ENCODE measurements at places on chromosomes 3 and 15.

- DNase-seq: no peak
These were observed 70.9 kb downstream of the MYO9A start for GRCh38 chr15:72047020-72047419.

DNA sequence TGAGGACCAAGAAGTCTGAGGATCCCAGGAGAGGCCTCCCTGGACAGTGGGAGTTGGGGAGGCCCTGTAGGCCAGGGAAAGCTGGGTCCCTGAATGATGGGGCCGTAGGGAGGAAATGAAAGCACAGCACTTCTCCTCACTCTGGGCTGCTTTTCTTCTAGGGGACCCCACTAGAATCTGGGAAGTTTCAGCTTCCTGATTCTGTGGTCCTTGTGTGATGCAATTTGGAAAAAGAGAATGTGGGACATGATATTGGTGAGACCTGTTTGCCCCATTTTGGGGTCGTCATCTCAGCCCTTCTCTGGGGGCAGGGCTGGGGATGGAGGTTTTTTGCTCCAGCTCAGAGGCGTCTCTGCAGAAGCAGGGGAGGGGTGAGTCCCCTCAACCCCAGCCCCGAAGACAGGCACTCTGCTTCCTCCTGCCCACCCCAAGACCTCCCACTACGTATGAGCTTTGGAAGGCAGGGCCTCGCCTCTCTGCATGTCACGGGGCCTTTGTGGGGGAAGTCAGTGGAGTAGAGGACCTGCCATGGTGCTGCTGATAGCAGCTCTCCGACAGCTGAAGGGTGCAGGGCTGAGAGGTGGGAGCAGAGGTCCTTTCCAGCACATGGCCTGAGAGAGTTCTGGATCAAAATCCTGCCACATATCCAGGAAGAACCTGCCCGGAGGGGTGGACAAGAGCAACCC, 1.5 kb upstream of the SNX22 start:
- no peak for DNase-seq

DNA sequence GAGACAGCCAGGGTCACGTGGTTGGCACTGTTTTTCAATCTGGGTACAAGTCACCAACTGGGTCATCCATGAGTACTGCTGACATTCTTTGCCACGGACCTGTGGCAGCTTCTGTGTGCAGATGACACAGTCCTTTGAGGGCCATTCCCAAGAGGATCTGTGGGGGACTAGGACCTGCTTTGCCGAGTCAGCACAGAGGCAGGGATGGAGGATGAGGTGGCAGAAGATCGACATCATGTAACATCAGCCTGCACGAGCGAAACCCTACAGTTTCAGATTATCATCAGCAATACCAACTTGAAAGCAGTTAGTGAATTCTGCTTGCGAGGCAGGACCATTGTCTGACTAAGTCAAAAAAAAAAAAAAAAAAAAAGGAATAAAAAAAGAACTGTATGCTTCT, 227.7 kb downstream of the FOXP1 start:
- no peak for DNase-seq

DNA sequence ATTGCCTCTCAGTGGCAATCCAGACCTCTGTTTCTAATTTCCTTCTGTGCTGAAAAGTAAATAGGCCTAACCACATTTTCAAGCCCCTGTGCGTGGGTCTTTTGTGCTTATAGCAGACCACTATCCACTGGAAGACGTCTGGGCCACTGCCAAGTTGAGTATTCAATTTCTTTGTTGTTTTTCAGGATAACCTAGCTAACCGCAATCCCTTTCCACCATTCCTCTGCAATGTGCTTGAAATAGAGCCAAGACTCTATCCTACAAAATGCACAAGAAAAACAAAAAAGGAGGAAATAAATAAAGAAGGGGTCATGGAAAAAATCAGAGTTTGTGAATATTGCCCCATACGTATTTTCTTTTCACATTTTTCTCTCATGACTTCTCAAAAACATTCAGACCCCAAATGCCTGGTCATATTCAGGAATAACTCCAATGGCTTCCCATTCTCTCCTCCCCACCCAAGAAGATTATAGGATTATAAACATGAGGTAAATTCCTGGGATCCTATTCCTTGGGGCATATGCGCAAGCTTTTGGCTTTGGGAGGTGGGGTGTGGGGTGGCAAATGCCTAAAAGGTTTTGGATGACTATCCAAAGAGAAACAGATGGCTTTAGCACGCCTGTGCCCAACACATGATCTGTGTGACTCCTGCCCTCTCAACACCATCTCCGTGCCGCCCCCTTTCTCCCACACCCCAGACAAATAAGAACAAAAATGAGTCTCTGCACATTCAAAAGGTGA, 217.9 kb upstream of the THBS1 start:
- no peak for DNase-seq

- no peak for DNase-seq
These were observed 73.8 kb downstream of the ABTB1 start for GRCh38 chr3:127746400-127747057.

GRCh38 chr3:4313606-4314293, 10.6 kb downstream of the SETMAR start:
- no peak for DNase-seq

- DNase-seq: no peak
These were observed 23.5 kb downstream of the PLCL2 start for GRCh38 chr3:16908016-16908807.

DNA sequence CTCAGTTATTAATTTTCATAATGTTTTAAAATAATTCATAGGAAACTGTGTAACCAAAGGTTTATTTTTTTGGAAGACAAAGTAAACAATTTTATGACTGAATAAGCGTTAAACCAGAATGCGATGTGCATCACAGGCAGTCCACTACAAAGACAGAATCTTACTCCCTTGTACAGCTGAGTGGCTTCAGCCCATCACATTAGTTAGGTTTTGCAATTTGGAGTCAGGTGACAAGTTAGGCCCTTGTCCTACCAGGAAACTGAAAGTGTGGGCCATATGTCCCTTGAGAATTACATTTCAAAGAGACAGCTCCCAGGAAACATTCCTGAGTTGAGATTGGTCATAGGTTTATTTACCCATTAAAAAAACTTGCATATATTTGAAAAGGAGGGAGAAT, 156.3 kb downstream of the MEX3B start:
- no peak for DNase-seq

DNA sequence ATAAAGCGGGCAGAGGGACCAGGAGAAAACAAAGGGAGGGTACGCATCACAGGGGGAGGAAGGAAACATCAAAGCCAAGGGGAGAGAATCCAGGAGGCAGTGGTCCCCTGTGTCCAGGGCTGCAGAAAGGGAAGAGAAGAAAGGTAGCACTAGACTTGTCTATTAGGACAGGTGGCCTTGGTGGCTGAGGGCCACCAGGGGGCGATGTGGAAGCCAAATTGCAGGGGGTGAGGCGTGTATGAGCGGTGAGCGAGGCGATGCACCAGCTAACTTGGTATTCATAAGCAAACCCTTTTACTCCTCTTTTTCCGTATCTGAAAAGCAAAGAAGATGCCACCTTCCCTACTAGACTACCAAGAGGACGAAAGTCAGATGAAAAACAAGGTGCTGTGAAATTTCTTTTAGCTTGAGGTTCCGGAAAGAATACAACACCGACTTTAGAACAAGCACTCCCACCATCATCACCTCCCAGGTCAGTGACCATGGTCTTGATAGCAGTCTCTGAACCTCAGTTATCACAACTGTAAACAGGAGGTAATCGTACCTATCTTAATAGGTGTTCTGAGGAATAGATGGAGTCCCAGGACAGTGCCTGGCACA, 654.4 kb upstream of the ADAMTS9 start:
- DNase-seq: no peak

DNA sequence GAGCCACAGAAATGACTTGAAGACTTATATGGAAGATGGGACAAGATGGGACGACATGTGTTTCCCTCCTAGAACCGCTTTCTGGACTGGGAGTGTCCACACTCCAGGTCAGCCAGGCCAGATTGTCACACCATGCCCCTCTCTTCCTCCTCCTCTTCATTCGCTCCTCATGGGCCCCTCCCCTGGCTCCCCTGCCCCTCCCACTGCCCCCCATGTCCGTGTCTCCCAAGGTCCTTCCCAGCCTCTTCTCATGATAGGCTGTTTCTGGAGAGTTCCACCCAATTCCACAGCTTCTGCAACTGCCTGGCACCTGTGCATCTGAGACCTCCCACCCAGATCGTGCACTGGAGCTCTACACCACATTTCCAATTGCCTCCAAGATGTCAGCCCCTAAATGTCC, 6.6 kb downstream of the MYO5C start:
- no peak for DNase-seq

DNA sequence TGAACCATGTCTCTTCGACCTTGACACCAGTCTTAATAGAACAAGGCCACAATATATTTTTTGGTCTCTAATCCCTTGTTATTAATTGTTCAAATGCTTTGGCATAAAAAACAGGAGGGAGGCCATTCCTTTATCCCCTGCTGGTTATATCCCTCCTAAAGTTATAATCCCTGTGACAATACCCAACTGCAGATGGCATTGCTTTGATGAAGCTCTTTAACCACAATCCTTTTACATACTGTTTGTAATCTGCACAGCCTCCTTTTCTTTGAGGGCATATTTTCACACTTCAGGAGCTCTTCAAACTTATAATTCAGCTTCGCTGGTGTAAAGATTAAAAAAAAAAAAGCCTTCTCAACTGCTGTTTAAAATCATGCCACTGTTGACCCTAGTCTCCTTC, 919.0 kb downstream of the EPHA3 start:
- no peak for DNase-seq

GRCh38 chr3:162799910-162800309, 1303.3 kb downstream of the OTOL1 start:
- DNase-seq: no peak

GRCh38 chr15:66997212-66997611, 68.2 kb upstream of the SMAD3 start:
- no peak for DNase-seq

DNA sequence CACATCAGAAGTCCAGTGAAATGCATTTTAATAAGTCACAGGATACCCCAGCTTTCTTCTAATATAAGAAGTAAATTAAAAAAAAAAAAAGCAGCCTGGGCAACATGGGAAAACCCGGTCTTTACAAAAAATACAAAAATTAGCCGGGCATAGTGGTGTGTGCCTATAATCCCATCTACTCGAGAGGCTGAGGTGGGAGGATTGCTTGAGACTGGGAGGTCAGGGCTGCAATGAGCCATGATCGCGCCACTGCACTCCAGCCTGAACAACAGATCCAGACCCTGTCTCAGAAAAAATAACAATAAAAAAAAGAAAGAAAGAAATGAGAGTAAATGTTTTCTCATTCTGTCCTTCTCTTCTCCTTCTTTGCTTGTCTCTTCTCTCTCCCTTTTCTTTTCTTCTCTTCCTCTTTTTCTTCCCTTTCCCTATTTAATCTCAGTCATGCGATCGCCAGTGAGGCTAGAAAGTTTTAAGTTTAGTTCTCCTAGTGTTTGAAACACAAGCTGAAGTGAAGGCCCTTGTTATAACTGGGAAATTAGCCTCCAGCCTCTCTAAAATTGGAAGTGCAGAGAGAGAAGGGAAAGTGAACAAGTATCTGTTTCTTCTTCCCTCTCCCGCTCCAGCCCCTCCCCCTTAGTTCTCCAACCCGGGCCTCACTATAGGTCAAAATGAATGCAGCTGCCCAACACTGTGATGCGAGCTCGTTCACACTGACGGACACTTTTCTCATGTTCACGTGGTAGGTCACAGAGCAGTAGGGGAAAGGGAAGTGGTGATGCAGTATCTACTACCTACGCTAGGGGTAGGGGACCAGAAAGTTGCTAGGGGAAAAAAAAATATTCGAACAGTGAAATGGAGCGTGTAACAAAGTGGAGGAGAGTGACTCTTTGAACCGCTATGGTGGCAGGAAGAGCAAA, 23.5 kb upstream of the TSC22D2 start:
- peak; percentile 20 for DNase-seq

- no peak for DNase-seq
These were observed 495.6 kb downstream of the LPP start for GRCh38 chr3:188649521-188649920.

GRCh38 chr3:38455639-38456430, 2.1 kb downstream of the ACVR2B start:
- DNase-seq: no peak

DNA sequence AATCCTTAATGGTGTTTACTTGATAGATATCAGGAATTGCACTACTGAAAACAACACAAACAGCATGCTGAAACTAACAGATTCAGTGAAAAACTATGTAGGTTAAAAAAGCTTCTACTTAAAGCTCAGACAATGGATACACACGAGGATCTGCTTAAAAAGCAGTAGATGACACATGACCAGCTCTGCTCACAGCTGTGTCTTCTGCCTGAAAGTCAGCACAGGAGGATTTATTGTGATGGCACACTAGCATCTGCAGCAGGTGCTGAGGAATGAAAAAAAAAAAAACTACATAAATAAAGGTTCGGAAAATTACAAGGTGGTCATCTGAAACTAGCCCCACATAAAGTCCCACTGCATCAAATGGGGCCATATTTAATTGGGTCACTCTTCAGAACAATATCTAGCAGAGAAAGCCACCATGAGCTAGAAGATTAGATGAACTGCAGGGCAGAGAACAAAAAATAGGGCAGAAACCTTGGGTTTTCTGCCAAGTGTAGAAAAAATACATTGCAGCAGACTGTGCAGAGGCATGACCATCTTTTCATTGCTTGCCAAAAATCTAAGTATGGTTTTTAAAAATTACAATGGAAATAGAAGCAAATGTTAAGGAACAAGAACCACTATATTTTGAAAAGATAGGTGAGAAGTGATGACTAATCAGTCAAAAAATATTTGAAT, 13.2 kb upstream of the GOLM2 start:
- no peak for DNase-seq

DNA sequence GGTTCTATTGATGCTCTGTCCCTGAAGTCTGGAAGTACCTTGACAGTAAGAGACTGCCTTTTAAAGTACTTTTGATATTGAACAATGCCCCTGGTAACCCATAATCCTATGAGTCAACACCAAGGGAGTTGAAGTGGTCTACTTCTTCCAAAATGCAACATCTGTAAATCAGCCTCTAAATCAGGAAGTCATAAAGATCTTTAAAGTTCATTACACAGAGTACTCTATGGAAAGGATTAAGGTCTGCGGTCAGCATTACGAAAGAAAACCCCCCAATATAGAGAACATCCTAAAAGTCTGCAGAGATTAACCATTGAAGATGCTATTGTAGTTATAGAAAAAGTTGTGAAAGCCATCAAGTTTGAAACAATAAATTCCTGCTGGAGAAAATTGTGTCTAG, 52.7 kb upstream of the CMC1 start:
- DNase-seq: no peak

- DNase-seq: no peak
These were observed 408.7 kb downstream of the SHQ1 start for GRCh38 chr3:72439321-72440183.

DNA sequence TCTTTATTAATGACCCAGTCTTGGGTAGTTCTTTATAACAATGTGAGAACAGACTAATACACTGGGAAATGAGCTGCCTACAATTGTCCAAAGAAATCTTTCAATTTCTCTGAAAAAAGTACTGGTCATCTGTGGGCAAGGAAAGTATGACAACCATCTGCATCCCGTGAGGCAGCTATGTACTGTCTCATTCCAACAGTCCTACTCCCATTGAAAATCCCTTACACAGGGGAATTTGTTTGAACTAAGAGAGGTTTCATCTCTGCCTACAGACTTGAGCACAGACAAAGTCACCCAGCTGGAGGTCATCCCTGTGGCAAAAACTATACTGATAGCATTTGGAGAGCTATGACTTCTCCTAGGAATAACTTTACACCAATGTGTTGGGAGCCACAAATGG, 27.1 kb downstream of the SHC4 start:
- no peak for DNase-seq
